ENCODE measurements at places on chromosomes 16 and 17.

GRCh38 chr16:77868478-77868877, 80.1 kb downstream of the VAT1L start:
- no peak overlapping the region for H3K27ac ChIP-seq
- H3K27me3 ChIP-seq = no peaks in the 10 kb centered on the region
- no peaks in the 10 kb centered on the region for H3K4me1 ChIP-seq
- no peaks in the 10 kb centered on the region for H3K36me3 ChIP-seq
- DNase-seq = no peak
- H3K4me3 ChIP-seq = no peak overlapping the region

GRCh38 chr16:30934827-30935557, 11.6 kb downstream of the FBXL19 start:
- H3K27me3 ChIP-seq = no peaks in the 10 kb centered on the region
- no peak overlapping the region for H3K4me3 ChIP-seq
- H3K27ac ChIP-seq = no peak overlapping the region

DNA sequence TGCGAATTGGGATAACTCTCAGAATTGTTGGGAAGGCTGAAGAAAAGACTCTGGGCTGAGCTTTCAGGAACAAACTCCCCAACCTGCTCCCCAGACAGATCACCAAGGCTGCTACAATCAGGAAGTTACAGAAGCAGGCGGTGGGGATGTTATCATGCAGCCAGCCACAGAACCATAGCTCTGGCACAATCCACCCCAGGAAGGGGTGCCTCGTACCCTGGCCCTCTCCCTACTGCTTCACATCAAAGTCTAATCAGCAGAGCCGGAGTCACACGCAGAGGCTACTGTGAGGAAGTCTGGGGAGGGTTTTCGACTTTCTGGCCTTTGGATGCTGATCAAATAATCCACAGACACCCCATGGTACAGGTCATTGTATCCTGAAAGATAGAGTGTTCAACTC, 86.8 kb downstream of the NTN1 start:
- H3K27ac ChIP-seq = no peak overlapping the region
- no peak for DNase-seq
- H3K4me3 ChIP-seq = no peak overlapping the region
- H3K27me3 ChIP-seq = no peaks in the 10 kb centered on the region
- no peaks in the 10 kb centered on the region for H3K4me1 ChIP-seq
- H3K36me3 ChIP-seq = no peaks in the 10 kb centered on the region

DNA sequence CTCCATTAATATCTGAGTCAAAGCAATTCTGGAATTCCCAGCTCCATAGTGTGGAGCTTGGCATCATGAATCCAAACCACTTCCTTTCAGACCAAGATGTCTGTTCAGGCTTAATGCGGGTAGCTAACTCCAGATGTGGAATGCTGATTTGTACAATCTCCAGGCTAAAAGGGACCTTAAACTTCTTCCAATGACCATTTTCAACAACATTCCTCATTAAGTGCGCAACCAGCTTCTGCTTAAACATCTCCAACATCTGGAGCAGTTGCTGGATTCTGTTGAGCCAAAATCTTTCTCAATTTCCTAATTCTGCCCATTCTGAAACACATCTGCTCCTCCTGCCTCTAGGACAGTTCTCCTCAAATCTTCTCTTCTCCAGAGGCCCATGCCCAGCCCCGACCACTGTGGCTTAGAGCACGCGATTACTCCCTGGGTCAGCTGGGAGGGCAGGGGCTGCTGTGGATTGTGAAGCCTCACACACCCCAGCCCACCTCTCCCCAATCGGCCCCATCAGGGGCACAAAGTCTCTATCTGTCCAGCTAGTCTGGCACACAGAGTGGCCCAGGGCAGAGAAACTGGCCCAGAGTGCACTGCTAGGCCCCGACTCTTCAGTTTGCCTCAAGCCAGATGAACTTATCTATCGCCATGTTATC, 36.2 kb downstream of the ASPA start:
- no peaks in the 10 kb centered on the region for H3K36me3 ChIP-seq
- no peak for DNase-seq
- H3K4me3 ChIP-seq = no peak overlapping the region
- no peaks in the 10 kb centered on the region for H3K4me1 ChIP-seq

- H3K4me3 ChIP-seq = no peak overlapping the region
- H3K4me1 ChIP-seq = peaks cover 28% of the 10 kb centered on the region
- H3K27ac ChIP-seq = no peak overlapping the region
- DNase-seq = no peak
- H3K27me3 ChIP-seq = no peaks in the 10 kb centered on the region
Observed at GRCh38 chr16:84650062-84650991, 2.0 kb downstream of the KLHL36 start.

DNA sequence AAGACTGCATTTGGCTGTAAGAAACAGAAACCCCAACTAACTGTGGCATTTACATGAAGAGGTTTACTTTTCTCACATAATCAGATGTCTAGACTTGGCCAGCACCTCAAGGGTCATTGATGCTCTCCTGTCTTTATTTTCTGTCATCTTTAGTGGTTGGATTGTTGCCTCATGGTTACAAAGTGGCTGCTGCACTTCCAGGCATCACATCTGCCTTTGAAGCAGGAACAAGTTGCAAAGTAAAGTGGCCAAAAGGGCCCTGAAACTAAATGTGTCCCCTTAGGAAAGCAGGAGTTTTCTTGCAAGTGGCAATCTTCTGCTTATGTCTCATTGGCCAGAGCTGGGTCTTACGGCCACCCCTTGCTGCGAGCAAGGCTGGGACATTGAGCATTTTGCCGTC, 26.5 kb upstream of the STH start:
- H3K36me3 ChIP-seq = no peaks in the 10 kb centered on the region
- H3K27me3 ChIP-seq = no peaks in the 10 kb centered on the region
- no peaks in the 10 kb centered on the region for H3K4me1 ChIP-seq
- no peak for DNase-seq
- H3K27ac ChIP-seq = no peak overlapping the region

- no peak for DNase-seq
- no peak overlapping the region for H3K27ac ChIP-seq
- H3K4me3 ChIP-seq = no peak overlapping the region
- no peaks in the 10 kb centered on the region for H3K4me1 ChIP-seq
Observed at GRCh38 chr17:71208111-71208704, 912.6 kb upstream of the SOX9 start.

DNA sequence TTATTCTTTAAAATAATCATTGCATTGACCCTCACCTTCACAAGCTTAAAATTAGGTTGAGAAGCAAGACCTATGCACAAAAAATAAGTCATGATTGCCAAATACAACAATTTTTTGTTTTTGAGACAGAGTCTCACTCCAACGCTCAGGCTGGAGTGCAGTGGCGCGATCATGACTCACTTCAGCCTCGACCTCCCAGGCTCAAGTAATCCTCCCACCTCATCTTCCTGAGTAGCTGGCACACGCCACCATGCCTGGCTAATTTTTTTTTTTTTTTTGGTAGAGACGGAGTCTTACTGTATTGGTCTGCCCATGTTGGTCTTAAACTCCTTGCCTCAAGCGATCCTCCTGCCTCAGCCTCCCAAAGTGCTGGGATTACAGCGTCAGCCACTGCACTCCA, 24.2 kb downstream of the ZNF652 start:
- H3K4me3 ChIP-seq = no peak overlapping the region
- no peak for DNase-seq
- H3K4me1 ChIP-seq = peaks cover 12% of the 10 kb centered on the region
- no peaks in the 10 kb centered on the region for H3K27me3 ChIP-seq
